H1 (cell line): ENCODE measurements at places on chromosomes 7 and 10.

DNA sequence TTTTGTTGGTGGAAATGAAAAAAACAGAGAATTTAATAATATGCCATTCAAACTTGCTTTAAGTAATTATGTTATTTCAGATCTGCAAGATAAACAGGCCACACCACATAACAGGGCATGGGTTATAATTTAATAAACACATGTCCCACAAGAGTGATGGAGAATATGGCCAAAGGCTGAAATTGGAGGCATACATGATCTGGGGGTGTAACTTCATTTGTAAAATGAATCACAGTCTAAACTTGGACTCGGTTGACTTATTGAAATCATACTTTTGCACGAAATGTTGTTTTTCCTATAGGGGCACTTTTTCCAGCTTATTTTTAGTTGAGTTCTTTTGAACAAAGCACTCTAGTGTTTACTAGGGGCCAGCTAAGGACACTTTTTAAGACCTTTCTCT lies 151.6 kb downstream of the TMEM26 start:
- no peak for DNase-seq

GRCh38 chr10:91549262-91549661 lies 83.6 kb downstream of the PPP1R3C start:
- DNase-seq: peak; percentile 1

DNA sequence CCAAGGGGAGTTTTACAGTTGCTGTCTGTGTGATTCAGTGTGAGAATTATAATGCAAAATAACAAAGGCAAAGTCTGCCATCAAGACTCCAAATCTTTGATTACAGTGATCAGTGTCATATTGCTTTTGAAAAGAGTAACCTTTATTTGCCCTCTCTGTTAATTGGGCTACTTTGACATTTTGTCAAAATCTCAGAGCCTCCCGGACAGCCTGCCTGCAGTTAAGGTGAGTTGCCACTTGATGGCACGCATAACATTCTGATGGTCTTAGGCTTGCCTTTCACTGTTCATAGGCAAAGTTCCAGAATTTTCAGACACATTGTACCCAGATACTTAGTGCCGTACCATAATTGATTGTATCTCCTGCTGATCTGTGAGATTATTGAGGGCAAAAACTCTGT lies 253.5 kb downstream of the ABCA13 start:
- DNase-seq: no peak

- no peak for DNase-seq
Measured at GRCh38 chr10:34689053-34689452, 126.0 kb downstream of the PARD3 start.

GRCh38 chr7:102917436-102918353 lies 4.9 kb downstream of the LRRC17 start:
- no peak for DNase-seq

GRCh38 chr10:5413012-5413938 lies 918 bp downstream of the NET1 start:
- peak; percentile 48 for DNase-seq

DNA sequence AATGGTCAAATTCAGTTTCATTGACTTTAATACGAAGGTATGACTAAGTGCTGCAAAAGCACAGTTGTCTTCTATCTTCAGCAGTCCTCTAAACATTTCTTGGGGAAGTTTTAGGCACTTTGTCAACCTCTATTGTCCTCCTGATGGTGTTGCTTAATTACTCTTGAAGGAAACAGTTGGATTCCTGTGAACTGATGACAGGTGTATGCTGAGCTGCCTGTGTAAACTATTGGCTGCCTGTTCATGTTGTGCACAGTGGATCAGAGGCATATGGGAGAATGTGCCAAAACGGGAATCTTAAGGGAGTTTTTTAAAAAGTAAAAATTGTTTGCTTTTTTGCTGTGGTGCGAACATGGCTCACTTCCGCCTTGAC lies 221.0 kb downstream of the AUTS2 start:
- DNase-seq: no peak

DNA sequence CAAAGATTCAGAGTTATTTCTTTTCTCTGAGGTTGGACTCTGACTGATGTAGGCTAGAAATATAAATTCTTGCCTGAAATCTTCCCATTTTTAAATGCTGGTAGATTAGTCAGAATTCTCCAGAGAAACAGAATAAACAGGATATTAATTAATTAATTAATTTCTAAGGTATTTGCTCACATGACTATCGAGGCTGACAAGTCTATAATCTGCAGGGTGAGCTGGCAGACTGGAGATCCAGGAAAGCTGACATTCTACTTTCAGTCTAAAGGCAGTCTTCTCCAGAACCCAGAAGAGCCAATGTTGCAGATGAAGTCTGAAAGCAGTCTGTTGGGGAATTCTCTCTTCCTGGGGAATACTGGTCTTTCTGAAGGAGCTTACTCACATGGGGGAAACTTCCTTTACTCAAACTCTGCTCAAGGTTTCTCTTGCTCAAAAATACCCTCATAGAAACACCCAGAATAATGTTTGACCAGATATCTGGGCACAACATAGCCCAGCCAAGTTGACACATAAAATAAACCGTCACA lies 189.7 kb downstream of the KIF20B start:
- DNase-seq: no peak

DNA sequence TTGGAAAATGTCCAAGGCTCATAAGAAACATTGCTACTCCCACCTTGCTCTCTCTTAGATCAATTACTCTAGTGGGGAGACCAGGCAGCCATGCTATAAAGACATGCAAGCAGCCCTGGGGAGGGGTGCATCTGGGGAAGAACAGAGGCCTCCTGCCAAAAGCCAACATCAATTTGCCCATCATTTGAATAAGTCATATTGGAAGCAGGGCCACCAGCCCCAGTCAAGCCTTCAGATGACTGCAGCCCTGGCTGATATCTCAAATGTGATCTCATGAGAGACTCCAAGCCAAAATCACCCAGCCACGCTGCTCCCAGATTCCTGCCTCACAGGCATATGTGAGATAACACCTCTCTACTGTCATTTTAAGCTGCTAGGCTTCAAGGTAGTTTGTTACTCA lies 157.5 kb upstream of the PDE1C start:
- no peak for DNase-seq

- DNase-seq: no peak
Measured at GRCh38 chr7:86949052-86949778, 110.2 kb downstream of the ELAPOR2 start.

GRCh38 chr7:44750921-44751571 lies 2.4 kb downstream of the ZMIZ2 start:
- no peak for DNase-seq

DNA sequence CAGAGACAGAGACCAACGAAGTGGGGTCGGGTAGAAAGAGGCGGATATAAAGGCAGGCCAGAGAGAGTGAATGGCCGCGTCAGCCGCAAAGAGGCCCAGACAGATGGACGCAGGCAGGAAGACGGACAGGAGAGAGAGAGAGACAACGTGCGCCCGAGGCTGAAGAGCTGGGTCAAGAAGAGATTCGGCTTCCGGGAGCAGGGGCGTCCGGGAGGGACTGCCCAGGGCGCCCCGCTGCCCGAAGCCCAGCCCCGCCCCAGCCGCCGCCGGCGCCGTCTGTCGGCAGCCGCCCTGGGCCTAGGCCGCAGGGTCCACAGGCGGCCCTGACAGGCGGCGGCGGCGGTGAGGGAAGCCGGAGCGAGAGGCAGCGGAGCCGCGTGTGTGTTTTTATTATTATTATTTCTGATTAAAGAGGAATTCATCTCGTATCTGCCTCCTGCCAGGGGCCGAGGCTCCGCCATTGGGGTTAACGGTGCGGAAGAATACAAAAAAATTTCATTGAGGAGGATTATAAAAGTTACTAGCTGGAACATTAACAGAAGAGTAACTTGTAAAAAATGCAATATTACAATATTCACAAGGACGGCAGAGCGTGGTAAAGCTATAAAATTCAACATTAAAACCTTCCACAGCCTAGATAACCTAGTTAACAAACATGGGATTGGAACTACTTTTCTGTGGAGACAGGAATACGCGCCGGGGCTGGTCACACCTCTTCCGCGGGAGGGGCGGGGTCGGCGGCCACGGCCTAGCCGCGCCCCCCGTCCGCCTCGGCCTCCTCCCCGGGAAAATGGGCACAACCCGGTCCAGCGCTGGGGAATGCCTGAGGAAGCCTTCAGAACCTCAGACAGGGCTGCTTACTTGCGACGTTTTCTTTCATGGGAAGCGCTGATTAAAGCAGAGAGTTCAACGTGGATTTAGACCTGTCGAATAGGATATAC lies 29.7 kb upstream of the PAX2 start:
- peak; percentile 80 for DNase-seq

DNA sequence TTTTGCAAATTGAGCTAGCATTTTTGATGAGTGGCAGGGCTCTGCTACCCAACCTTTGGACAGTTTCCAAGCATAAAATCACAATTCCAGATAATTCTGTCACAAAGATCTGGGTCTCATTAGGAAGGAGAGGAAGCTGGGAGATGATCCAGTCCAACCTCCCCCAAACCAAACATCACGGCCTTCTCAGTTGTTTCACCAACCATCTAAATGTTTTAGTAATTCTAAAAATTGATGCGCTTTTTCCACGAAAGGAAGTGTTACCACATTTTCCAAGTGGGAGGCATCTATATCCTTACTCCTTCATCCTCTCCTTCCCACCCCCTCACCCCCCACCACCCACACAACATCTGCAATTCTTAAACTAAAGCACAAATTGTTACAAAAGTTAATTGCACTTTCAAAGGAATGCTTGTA lies 108.3 kb downstream of the EGFR start:
- no peak for DNase-seq

DNA sequence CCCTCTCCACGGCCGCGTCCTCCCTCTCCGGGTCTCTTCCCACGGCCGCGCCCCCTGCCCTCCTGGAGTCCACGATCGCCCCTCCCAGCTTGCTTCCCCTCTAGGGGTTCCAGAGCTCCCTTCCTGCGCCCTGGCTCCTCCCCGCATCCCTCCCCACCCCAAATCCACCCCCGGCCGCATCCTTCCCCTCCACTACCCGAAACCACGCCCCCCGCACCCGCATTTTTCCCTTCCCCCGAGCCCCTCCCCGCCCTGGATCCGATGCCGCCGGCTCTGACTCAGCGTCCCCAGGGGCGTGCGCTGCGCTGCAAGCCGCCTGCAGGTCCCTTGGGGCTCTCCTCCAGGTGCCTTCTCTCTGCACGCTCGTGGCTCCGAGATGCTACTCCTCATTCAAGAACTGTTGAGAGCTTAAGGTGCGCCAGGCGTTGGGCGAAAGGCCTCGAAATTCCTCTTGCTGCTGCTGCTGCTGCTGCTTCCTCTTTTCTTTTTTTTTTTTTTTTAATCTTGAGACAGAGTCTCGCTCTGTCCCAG lies 372 bp upstream of the TMEM130 start:
- DNase-seq: peak; percentile 86

- DNase-seq: no peak
Measured at GRCh38 chr7:1156782-1157535, 3.0 kb downstream of the ZFAND2A start.

- DNase-seq: peak; percentile 9
Measured at GRCh38 chr10:53223851-53224250, 451.3 kb upstream of the MBL2 start.

DNA sequence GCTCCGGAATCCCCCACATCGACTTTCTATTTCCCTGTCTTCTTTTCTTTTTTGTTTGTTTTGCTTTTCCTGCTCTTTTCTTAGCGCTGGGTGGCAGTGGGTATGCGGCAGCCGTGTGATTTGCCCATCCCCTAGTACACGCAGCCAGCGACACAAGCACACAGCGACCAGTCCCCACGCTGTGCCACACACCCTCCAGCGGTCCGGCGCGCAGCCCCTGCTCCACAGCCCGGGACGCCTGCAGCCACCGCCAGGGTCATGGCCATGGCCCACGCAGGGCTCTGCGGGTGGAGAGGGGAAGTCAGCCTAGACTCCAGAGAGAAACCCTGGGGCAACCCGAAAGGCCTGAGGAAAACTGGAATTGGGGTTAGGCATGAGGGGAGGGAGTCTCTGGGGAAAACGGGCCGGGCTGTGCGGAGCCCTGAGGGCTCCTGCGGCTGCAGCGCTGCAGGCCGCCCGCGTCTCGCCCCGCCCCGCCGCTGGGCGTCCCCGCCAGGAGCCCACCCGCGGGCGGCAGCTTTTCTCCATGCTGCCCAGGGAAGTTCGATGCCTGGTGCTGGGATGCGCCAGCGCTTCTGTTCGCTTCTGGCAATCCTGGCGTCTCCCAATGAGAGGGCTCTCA lies 2.5 kb downstream of the CHRM2 start:
- DNase-seq: peak; percentile 55

GRCh38 chr7:108129018-108129965 lies 869 bp downstream of the LAMB4 start:
- DNase-seq: no peak

- DNase-seq: no peak
Measured at GRCh38 chr10:127836966-127837365, 55.8 kb downstream of the CLRN3 start.

GRCh38 chr7:139855498-139856270 lies 26.6 kb downstream of the TBXAS1 start:
- peak; percentile 26 for DNase-seq

DNA sequence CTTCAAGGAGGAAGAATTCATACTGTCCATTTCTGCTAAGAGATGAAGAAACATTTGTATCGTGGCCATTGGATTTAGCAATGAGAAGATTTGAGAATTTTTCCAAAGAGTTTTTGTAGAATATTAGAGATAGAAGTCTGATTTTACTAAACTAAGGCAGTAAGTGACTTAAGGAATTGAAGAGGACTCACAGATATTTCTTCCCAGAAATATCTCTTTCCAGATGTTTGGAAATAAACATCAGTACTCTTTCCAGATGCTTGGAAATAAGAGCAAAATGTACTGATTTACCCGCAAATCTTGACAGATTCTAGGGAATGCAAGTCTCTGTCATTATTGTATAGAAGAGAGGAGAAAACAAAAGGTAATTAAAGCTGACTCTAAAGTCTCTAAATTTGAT lies 91.3 kb downstream of the IMMP2L start:
- DNase-seq: no peak

DNA sequence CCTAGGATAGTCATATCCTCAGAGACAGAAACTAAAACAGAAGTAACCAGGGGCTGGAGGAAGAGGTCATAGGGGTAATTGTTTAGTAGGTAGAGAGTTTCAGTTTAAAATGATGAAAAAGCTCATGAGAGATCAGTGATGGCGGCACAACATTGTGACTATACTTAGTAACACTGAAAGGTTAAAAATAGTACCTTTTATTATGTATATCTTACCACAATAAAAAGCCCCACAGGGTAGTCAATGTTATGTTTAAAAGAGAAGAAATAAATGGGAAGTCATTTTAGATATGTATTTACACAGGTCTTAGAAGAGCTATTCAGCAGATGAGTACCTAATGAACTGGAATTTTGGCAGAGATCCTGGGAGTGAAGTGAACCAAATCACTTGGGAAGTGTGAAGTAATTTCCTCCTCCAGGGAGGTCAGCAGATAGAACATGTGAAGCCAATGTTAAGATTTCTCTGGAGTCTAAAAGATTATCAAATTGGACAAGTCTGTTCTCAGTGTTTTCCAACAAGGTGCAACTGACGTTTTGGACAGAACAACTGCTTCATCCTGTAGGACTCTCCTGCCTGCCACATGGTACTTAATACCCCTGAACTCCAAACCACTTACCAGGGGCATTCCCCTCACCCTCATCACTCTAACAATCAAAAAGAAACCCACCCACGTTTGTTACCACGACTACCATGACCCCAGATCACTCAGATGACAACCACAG lies 6.4 kb downstream of the CDCA7L start:
- no peak for DNase-seq
